ENCODE measurements at places on chromosomes 11 and 22.

DNA sequence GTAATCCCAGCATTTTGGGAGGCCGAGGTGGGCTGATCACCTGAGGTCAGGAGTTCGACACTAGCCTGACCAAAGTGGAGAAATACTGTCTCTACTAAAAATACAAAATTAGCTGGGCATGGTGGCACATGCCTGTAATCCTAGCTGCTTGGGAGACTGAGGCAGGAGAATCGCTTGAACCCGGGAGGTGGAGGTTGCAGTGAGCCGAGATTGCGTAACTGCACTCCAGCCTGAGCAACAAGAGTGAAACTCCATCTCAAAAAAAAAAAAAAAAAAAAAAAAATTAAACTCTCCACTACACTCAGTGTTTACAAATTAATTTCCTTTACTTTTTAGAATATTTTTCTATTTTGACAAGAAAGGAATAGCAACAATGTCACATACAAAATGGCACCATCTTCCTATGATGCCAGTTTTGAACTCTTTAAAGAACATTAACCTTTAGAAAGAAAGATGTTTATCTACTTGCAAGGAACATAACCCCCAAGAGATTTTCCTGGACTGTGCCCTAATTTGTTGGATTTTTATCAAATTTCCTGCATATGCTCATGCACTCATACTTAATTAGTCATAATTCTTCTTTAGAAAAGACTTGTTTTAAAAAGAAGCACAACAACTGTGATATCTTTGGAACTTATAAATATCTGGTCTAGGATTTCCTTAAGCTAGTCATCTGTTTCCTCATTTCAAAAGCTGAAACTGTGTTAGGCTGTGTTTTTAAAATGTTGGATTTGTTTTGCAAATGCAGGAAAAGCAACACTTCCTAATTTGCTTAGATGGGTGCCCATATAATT is 22.6 kb upstream of the HIPK3 start:
- DNase-seq = no peak

DNA sequence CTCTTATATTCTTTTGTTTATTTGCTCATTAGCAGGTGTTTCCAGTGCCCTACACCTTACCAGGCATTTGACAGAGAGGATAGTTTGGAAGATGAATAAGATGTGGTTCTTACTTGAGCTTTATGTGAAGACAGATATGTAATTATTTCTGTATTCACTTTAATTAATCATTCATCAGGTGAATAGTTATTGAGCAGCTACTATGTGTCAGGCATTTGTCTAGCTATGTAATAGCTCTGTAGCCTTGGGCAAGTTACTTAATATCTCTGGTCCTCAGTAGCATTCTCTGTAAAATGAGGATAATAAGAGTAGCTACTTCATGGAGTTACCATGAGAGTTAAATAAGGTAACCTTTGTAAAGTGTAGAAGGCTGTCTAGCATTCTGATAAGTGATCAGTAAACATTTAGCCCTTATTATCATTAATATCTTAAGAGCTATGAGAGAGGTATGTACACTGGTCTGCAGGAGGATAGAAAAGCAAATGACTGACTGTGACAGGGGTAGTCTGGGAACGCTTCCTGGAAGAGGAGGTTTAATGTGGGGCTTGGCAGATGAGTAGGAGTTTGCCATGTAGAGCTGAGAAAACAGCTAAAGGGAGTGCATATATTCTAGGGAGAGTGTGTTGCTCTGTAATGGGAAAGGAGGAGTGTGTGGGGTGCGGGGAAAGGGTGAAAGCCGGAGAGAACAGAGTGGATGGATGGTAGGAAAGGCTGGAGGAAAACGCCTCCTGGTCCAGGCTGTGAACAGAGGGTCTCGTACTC is 56.1 kb downstream of the MICAL2 start:
- no peak for DNase-seq

DNA sequence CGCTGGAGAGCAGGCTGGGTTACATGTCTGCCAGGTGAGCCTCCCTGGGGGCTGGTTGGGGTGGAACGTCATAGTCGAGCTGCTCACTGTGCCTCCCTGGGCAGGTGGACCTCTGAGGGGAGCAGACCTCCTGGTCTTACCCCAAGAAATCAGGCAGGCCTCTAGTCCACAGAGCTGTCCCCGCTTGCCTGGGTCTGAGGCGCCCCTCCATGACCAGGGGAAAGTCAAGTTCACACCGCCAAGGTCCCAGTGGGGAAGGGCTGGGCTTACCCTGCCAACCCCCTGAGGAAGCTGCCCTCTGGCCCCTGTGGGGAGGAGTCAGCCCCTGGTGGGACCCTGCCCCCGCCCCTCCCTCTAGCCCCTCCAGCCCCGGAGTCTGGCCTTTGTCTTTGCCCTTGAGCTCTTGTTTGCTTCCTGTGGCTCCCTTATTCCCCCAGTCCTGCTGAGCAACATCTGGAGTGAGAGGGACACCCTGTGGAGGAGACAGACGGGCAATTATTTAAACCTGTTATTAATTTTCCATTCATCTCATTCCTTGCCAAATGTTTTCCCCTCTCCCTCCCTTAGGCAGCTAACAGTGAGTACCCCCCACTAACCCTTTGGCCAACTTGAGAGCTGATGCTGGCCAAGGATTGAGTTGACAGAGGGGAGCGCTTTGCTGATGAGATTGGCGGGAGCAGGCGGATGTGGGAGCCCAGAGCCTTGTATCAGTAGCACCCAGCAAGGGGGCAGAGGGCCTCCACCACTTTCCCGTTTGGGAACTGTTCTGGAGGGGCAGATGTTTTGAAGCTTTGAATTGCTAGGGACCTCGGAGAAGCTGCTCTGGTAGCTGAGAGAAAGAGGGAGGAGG is 83.4 kb downstream of the CEP164 start:
- no peak for DNase-seq

- DNase-seq = peak; percentile 76
Observed at GRCh38 chr22:43388420-43388851, 23.4 kb upstream of the MPPED1 start.

DNA sequence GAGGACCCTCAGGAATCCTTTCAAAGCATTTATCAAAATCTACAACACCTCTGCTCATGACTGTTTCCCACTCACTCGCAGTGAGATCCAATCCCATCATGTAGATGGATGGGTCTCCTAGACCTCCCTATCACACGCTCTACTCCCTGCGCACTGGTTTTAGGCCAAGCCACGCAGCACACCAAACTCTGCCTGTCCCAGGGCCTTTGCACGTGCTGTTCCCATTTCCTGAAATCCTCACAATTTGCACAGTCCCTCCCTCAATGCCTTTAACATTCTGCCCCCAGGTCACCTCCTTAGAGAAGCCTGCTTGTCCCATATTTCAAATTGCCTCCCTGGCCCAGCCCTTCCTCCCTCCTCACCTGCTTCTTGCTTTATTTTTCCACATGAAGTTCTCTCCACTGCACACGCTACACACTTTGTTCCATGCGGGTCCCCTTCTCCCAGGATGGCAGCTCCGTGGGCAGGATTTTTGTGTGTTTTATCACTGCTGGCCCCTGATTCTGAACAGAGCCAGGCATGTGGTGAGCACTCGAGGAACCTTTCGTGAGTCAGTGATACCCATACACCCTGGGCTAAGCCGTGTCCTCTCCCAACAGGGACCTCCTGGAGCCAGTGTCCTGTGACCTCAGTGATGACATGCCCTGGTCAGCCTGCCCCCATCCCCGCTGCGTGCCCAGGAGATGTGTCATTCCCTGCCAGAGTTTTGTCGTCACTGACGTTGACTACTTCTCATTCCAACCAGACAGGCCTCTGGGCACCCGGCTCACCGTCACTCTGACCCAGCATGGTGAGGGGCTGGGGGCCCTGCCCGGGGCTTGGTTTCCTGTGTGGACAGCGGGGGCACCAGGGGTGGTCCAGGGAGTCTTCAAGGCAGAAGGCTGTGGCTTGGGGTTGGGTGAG is 12.2 kb downstream of the CSF2RB start:
- DNase-seq = no peak

GRCh38 chr11:102983486-102983885 is 28.0 kb upstream of the MMP13 start:
- DNase-seq = no peak

DNA sequence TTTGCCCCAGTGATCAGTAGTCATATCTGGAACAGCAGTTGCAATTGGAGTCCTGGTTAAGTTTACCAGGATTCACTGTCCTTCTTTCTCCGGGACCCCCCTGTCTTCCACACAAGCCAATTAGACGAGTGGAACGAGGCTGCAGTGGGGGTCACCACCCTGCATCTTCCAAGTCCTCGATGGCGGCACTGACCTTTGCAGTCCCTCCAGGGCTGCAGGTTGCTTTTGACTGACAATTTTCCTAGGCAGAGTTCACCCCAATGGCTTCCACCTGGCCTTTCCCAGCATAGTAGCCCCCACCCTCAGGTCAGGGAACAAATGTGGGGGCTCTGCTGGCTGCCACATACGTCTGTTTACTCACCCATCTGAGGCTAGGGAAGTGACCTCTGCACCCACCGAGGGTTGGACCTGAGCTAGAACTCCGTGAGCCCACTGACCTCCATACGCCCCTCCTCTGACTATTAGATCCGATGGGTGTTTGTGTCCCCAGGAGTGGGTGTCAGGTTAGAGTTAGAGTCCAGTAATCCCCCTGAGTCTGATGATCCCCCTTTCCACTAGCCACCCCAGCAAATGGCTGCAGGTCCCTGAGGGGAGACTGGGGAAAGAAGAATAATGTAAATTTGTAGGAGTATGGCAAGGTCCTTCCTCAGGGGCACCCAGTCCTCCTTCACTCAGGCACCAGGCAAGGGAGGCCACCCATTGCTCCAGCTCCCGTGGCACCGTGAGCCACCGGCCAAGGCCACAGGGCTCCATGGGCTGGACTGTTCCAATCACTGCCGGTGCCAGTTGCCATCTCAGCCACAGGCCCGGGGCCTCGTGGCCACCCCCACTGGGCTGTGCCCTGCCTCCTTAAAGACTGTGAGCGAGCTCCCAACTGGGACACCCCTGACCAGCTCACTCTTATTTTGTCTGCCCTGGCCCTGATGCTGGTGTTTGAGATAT is 5.5 kb downstream of the C11orf21 start:
- DNase-seq = no peak

All from CD4-positive, alpha-beta T cell treated with Interleukin-17A for 4 hours (primary cell).